ENCODE measurements at places on chromosomes 11 and 22.

- no peak for DNase-seq
These were observed 95.5 kb downstream of the SIK3 start for GRCh38 chr11:117002639-117003299.

- DNase-seq, result no peak
These were observed 11.1 kb downstream of the EMSY start for GRCh38 chr11:76455931-76456330.

DNA sequence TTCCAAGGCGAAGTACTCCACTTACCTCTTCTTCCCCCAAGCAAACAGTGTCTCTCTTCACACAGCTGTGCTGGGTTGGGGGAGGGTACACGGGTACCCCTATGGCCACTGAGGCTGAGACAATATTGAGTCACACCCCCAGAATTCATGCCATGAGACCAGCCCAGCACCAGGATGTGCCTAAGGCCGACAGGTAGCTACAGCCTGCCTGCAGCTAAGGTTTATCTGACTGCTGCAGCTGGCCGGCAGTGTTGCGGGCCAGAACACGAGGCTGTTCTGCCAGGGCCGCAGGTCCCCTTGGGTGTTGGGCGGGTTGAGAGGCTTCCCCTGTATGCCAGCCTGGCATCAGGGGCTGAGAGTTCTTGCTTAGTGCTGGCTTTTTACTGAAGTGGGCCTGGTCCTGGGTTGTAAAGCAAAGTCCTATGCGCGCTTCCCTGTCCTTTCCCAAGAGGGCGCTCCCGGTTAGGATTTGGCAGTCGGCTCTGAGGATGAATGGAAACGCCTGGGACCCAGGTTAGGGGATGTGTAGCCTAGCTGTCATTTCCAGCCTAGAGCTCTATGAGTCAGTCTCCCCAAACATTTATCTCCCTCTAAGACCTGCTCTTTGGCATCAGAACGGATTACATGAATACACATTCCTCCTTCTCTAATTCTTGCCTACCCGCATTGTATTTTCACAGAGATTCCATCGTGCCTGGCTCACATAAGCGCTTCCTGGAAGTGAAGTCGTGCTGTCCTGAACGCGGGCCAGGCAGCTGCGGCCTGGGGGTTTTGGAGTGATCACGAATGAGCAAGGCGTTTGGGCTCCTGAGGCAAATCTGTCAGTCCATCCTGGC lies 7.1 kb downstream of the USP18 start:
- DNase-seq, result peak; percentile 6

- no peak for DNase-seq
These were observed 533.1 kb downstream of the ETS1 start for GRCh38 chr11:128053981-128054931.

- DNase-seq, result no peak
These were observed 163.4 kb upstream of the BDNF start for GRCh38 chr11:27863637-27864036.

- no peak for DNase-seq
These were observed 26.0 kb downstream of the ZNRF3 start for GRCh38 chr22:28909375-28909774.

DNA sequence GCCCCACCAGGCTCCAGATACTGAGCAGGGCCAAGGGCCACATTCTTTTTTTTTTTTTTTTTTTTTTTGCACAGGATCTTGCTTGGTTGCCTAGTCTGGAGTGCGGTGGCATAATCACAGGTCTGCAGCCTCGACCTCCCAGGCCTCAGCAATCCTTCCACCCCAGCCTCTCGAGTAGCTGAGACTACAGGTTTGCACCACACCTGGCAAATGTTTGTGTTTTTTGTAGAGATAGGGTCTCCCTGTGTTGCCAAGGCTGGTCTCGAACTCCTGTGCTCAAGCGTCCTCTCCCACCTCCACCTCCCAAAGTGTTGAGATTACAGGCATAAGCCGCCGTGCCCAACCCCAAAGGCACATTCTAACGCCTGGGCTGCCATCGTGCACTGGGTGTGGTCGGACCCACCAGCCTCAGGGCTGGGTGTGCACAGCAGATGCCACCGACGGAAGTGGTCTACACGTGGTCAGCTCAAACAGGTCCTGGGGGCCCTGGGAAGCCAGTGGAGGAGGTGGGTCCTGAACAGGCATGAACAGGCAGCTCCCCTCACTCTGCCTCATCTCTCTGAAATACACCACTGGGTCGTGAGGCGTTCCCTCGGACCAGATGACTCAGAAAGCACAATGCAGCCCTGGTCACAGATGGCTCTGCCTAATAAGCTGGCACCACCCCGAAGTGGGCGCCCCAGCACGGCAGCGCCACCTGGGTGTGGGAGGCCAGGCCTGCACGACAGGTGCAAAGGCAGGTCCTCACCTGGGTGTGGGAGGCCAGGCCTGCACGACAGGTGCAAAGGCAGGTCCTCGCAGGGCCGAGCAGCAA lies 5.1 kb upstream of the B4GALNT4 start:
- peak; percentile 12 for DNase-seq

DNA sequence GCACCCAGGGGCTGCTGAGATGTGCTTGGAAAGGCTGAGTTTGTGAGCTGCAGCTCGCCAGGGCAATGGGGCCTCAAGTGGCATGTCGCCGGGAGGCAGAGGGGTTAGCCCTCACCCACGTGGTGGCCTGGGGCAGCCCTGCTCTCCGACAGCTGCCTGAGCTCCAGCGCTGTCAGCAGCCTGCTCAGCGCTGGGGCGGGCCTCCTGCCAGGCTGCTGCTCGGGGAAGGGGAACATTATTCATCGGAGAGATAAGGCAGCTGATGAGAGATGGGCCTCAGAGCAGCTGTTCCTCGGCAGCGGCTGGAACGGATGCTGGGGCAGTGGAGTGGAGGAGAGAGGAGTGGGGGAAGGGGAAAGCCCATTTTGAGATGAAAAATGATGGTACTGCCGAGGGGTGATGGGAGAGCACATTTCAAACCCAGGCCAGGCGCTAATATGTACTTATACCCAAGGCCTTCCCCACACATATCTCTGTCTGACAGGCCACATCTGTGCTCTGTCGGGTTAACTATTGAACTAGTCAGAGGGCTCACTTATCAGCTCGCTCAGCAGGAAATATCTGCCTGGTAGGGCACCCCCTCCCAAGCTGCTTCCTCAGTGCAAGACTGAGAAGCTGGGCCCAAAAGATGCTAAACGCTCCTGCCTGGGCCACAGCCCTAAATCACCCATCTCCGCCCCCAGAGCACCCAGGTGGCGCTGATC lies 79.5 kb downstream of the TIMP3 start:
- DNase-seq, result no peak

- DNase-seq, result no peak
These were observed 42.6 kb upstream of the OLFML1 start for GRCh38 chr11:7442588-7443215.

DNA sequence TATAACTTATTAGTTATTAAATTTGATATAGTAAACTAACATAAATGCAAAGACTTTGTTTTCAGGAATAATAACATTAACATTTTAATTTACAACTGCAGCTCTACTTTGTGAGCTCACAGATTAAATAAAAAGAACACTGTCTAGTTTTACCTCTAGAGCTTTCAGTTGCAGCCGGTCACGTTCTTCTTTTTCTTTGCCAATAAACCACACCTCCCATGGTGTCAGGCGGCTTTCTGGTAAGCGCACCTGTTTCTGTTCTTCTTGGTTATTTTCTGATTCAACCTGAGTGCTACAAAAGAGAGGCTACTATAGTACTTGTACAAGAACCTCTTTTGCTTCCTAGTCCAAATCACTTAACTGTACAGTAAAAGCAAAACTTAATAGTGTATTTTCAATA lies 5.8 kb downstream of the CCDC34 start:
- no peak for DNase-seq

All from NCI-H187 (cell line).